ENCODE measurements at places on chromosomes 6 and 20.

GRCh38 chr6:10690651-10691445 is 3.6 kb downstream of the C6orf52 start:
- no peak for DNase-seq

DNA sequence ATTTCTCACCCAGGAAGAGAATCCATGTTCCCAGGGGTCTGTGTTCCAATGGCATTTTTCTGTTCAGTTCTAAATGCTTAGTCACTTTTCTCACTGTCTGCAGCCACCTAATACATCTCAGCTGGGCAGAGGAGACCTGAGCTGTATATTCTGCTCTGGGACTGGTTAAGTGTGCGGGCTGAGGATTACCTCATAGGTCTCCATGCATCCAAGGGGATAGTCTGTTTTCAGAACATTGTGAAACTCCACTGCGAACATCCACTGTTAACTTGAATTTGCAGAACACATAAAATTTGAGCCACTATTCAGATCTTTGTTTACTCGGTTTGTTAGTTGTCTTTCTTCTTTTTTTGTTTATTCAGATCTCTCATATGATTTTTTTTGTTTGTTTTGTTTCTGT is 947.1 kb downstream of the TFAP2A start:
- no peak for DNase-seq

DNA sequence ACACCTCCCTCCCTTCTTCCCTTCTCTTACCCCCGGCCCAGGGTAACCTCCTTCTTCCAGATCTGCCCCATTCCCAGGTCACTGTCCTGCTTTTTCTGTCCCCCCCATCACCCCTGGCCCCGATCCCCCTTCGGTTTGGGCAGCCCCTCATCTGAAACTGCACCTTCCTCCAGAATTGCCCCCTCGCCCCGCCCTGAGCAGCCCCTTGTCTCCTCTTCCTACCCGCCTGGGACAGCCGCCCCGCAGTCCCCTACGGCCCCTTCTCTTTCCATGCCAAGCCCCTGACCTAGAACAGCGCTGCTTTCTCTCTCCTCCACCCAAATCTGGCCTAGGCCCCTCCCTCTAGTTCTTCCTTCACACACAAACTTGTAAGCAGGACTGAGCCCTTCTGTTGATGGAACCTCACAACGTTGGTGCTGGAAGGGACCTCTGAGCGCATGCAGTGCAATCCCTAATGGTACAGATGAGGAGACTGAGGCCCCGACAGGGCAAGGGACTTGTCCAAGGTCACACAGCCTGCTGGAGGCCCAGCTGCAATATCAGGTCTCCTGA is 630 bp downstream of the PPP2R5D start:
- no peak for DNase-seq

- DNase-seq: no peak
These were observed 112.7 kb downstream of the PSMB1 start for GRCh38 chr6:170440437-170440836.

DNA sequence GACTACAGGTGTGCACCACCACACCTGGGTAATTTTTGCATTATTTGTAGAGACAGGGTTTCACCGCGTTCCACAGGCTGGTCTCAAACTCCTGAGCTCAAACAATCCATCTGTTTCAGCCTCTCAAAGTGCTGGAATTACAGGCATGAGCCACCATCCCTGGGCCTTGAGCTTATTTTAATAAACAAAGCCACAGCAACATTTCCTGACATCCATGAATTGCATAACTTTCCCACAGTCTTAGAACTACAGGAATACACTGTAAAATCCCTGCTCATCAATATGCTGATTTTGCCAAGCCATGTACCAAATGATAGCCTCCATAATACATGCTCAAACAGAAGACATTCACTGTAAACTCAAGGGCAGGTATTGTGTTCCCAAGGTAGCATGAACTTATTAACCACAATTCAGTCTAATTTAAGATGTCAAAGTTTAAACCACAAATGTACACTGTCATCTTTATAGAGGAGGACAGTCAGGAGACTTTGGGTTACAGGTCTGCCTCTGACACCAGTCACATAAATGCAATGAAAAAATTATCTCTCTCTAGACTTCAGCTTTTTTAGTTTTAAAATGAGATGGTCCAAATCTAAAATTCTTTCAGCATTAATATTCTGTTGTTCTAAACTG is 40.0 kb downstream of the NUDT3 start:
- DNase-seq: no peak

- no peak for DNase-seq
These were observed 835 bp downstream of the PRR18 start for GRCh38 chr6:166307082-166308032.

GRCh38 chr6:2970034-2970685 is 1.2 kb downstream of the SERPINB6 start:
- no peak for DNase-seq

DNA sequence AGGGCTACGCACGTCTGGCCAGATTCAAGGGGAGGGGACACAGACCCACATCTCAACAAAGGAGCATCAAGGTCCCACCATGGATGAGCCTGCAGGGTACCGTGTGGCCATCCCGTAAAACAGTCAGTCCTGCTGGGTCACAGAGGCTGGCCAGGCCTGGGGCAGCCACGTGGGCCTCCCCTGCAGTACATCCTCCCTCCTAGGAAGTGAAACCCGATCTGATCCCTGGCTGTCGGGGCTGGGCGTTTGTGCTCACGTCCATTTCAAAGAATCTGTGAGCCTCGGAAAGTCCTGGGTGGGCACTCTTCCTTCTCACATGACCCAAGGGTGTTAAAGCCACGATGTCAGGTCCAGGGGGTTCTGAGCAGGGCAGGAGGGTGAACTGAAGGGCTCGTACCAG is 14.3 kb downstream of the SULF2 start:
- DNase-seq: no peak

- DNase-seq: no peak
These were observed 104.6 kb upstream of the PLEKHG1 start for GRCh38 chr6:150495126-150495525.

DNA sequence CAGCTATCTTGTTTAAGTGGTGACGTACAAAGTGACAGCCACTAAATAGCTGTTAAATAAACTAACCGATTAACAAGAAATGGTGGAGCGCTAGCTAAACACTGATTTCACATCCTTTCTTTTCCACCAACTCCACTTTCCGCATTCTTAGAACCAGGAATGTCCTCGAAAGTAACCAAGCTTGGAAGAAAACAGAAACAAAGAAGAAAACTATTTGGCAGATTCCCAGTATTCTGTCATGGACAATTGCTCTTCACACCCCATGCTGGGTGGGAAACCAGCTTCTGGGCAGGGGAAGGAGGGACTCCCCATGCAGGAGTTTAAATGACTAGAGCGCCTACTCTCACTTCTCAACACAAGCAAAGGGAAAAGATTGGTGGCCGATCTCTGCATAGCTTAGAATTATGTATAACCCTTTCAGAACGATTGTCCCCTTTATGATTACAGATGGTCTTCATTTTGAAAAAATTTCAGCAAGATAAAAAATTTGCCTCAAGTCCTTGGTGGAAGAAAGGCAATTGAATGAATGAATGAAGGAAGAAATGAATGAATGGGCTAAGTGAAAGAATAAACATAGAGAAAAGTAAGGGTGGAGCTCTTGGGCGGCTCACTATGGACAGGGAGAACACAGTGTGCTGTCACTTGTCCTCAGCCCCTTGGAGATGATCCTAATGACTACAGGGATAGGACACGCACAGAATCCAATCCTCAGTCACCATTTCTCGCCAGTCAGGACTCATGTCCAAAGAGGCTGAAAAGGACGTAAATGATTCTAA is 148.7 kb upstream of the NEDD9 start:
- DNase-seq: no peak

- no peak for DNase-seq
These were observed 53.0 kb upstream of the GPR6 start for GRCh38 chr6:109925075-109925474.

Data from PC-9 (cell line).